ENCODE measurements at places on chromosomes 11 and 22. TPM values are rescaled to one million over a fixed set of nuclear protein-coding genes. Genes with fewer than 3 reads are reported as not detected.

- DNase-seq = no peak
Observed at GRCh38 chr22:28074526-28074925, 155.5 kb upstream of the PITPNB start.

DNA sequence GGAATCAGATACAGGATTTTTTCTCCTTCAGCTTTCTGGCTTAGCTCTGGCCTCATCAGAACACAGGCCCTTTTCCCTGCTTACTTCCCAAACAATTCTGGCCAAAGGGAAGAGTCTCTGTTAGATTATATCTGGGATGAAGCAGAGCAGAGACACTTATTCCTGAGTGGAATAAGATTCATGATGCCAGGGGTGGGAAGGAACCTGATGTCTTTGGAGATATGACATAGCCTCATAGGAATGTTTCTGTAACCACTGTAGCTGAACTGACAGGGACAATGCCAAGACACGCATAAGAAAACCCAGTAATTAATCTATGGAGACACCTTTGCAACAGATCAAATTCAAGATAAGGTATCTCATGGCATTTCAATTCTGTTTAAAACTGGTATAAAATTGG is 177.1 kb upstream of the RAG2 start:
- DNase-seq = no peak

Gene KRTAP5-8
- 0.26 TPM for total RNA-seq

Gene NLRP10
- total RNA-seq = not detected

DNA sequence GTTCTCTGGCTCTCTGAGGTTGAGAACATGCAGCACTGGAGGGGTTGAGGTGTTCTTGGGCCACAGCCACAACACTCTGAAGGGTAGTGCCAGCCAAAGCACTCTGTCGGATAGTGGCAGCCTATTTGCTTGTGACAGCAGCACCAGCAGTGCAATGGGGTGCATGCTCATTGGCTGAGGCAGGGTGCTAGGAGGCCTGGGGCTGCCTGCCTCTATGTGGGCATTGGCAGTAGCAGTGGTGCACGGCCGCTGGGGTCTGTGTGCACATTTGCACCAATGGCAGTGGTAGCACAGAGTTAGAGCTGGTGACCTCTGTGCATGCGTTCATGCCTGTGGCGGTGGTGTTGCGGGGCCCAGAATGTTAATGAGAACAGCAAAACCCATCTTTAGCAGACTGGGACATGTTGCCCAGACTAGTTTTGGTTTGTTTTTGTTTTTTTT is 25.4 kb downstream of the PI4KA start:
- no peak for DNase-seq

GRCh38 chr11:76551400-76551799 is 106.6 kb downstream of the EMSY start:
- peak; percentile 7 for DNase-seq

DNA sequence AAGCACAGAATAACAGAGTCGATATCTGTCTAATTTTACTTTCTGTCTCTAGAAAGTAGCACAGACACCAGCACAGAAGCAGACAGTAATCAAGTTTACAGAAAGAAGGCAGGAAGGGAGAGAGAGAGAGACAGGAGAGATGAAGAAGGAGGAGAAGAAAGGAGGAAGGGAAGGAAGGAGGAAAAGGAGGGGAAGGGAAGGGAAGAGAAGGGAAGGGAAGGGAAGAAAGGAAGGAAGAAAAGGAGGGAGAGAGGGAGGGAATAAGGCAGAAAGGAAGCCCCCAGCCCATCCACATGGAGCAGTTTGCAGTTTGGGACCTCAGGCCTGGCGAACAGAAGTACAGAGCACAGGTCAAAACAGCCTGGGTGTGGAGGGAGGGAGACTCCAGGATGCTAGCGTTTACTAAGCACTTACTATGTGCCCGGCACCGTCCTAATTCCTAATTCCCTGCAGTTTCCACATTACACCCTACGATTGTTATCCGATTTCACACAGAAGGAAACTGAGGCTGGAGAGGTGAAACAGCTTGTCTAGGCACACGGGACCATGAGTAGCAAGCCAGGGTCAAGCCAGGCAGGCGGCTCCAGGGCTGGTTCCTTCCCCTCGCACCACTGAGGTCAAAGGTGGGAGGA is 46.0 kb upstream of the WNT7B start:
- no peak for DNase-seq

Gene ANGPTL5
- total RNA-seq = not detected

Gene DTX4
- 0.95 TPM for total RNA-seq

Gene MS4A8
- not detected for total RNA-seq

DNA sequence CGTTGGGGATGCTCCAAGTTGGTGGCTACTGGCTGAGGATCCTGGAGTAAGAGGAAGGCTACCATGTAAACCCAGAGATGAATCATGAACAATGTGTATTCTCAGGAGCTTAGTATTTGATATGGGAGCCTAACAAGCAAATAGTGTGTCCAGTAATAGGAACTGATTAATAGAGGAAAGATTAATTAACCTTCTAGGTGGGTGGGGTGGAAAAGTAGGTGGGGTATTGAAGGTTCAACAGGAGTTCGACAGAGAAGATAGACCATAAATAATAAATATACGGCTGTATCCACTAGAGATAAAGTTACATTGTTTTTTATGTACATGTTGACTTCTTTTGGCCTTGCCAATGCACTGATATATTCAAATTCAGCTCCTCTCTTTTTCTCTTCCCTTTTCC is 43.1 kb downstream of the BMAL1 start:
- DNase-seq = no peak

- no peak for DNase-seq
Observed at GRCh38 chr11:117986981-117987574, 884 bp downstream of the IL10RA start.

DNA sequence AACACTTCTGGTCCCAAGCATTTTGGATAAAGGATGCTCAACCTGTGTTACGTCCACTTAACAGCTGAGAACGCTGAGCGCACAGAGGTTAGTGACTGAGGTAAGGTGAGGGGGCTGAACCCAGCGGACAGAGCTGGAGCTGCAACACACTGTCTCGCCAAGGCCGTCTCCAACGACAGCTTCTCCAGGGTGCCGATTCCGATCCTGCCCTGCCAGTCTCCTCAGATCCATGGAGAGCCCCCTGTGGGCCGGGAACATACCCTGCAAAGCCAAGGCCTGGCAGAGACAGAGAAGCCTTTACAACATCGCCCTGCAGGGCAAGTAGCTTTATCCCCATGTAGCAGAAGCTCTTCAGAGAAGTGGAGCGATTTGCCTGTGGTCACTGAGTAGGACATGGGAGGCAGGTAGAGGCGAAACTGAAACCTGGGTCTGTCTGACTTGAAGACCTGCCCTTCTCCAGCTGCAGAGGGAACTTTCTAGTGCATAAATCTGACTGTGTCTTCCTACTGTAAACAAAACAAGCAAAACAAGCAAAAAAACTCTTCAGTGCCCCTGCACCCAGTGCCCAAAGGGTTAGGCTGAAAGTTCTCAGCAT is 72.8 kb downstream of the SCUBE1 start:
- peak; percentile 68 for DNase-seq

Gene GVQW3
- total RNA-seq = 1.6 TPM

- no peak for DNase-seq
Observed at GRCh38 chr22:41021061-41021612, 70.0 kb downstream of the RBX1 start.

- DNase-seq = peak; percentile 54
Observed at GRCh38 chr11:32884770-32885384, 7.7 kb upstream of the QSER1 start.

DNA sequence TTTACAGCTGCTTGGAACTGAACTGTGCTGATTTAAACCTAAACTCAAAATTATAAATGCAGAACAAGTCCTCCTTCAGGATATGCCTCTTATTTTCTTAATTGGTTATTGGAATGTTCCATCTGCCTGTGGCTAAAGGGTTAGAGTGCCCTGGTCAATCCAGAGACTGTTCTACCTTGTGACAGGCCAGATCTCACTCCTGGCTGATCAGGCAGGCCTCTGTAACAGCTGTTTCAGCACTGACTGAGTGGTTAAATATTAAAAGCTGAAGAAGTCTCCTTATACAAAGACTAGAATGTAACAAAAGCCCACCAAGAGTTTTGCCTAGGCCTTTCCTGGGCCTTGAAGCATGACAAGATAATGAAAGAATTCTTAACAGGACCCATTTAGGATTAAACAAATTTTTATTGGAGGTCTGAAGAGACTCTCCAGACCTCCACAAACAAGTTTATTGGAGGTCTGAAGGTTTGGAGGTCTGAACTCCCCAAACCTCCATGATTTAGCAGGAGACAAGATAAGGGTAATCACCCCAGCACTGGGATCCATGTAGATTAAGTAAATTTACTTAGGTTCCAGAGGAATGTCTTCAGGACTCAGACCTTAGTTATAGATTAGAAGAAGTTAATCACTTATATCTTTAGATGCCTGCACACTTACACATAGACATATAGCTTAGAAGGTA is 35.8 kb downstream of the TMPRSS5 start:
- DNase-seq = no peak

GRCh38 chr22:49663823-49664222 is 163.8 kb downstream of the BRD1 start:
- DNase-seq = no peak

GRCh38 chr11:48124880-48125279 is 91.7 kb upstream of the OR4B1 start:
- DNase-seq = peak; percentile 69

Gene CBX6
- 40.7 TPM for total RNA-seq

Gene SGSM1
- 0.03 TPM for total RNA-seq

Gene SUN2
- 30.7 TPM for total RNA-seq

Gene GLYAT
- not detected for total RNA-seq

DNA sequence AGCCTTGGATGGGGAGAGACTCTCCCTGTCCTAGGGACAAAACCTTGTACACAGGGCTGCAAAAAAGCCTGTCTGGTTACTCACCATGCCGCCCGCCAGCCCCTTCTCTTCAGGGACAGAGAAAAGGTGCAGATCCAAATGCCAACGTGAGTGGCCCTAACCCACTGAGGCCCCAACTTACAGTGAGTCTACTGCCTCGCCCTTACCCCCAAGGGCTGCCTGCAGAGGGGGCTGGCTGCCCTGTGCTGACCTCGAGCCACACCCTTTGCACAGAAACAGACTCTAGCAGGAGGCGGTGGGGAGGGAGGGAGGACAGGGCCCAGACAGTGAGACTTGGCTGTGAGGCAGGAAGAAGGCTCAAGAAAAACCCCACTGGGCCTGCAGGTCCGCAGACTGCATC is 13.6 kb upstream of the CHST1 start:
- DNase-seq = no peak

- peak; percentile 81 for DNase-seq
Observed at GRCh38 chr22:38069372-38070249, 12.4 kb downstream of the PICK1 start.

GRCh38 chr11:96122601-96123074 is 198.7 kb upstream of the MTMR2 start:
- peak; percentile 38 for DNase-seq

GRCh38 chr22:23548501-23549197 is 31.4 kb downstream of the IGLL1 start:
- no peak for DNase-seq

DNA sequence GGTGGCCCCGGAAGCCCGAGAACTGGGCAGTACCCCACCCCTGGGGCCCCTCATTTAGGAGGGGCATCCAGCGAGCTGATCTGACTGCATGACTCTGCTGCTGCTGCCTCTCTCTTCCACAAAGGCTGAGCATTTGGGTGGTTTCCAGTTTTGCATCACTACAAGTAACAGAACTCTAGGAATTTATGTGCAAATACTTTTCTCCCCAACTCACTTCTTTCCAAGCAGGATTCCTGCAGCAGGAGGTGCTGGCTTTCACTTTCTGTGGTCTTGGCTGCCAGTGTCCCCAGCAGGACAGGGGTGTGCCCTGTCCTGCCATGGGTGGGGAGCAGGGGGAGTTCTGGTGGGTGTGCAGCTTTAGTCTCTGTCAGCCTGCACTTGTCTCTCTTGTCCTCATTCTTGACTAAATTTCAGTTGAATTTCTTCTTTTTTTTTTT is 21.2 kb downstream of the UPB1 start:
- no peak for DNase-seq

Gene PTPRJ
- 39.4 TPM for total RNA-seq
